Activated naive CD4-positive, alpha-beta T cell treated with Interleukin-2 at 50 U/mL for 16 hours (primary cell): ENCODE measurements at places on chromosomes 3 and 15.

- DNase-seq: peak; percentile 81
Measured at GRCh38 chr3:177337541-177338331, 140.5 kb upstream of the TBL1XR1 start.

- no peak for DNase-seq
Measured at GRCh38 chr3:23845326-23846216, 39.8 kb downstream of the UBE2E1 start.

- DNase-seq: no peak
Measured at GRCh38 chr3:2856138-2857133, 253.7 kb downstream of the IL5RA start.

DNA sequence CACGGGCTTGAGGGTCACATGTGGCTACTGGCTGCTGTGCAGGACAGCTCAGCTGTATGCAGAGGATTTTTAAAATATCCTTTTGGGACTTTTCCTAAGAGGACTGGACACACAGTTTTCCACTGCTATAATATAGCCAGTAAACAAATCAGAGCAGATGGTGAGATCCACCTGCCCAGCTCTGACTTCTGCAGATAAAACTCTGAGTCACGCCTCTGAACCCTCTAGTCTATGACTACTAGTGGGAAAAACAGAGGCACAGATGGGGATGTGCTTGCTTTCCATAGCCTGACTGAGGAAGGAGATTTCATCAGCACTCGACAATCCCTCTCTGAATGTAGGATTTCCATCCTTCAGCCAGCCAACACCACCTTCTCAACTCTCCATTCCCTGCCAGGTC is 45.1 kb downstream of the COLQ start:
- no peak for DNase-seq

- no peak for DNase-seq
Measured at GRCh38 chr3:155491696-155492095, 198.2 kb upstream of the STRIT1 start.

DNA sequence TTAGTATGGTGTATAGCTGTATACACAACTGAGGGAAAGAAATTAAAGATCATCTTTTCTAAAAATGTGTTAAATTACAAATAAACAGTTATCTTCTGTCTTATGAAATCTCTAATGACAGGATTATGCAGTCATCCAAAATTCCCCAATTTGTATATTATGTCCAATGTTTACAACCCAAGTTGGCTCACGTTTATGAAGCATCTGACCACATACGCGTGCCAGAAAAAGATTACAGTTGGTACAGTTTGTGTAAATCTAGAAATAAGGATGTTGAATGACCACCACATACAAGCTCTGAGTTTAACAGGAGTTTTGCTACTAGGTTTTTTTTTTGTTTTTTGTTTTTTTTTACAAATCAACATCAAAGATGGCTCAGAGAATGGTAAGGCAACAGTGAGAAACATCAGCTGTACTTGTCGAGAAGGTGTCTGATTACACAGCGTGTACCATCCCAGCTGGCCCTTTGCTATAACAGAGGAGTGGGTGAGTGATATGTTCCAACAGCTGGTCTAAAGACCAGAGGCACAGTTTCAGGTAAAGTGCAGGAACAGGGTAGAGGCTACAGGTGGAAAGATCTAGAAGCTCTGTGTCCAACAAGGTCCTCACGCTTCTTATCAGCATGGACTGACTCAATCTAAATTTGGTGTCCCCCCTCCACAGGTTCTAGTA is 47.1 kb downstream of the USF3 start:
- no peak for DNase-seq

GRCh38 chr15:42384597-42384996 is 25.3 kb downstream of the CAPN3 start:
- DNase-seq: no peak

DNA sequence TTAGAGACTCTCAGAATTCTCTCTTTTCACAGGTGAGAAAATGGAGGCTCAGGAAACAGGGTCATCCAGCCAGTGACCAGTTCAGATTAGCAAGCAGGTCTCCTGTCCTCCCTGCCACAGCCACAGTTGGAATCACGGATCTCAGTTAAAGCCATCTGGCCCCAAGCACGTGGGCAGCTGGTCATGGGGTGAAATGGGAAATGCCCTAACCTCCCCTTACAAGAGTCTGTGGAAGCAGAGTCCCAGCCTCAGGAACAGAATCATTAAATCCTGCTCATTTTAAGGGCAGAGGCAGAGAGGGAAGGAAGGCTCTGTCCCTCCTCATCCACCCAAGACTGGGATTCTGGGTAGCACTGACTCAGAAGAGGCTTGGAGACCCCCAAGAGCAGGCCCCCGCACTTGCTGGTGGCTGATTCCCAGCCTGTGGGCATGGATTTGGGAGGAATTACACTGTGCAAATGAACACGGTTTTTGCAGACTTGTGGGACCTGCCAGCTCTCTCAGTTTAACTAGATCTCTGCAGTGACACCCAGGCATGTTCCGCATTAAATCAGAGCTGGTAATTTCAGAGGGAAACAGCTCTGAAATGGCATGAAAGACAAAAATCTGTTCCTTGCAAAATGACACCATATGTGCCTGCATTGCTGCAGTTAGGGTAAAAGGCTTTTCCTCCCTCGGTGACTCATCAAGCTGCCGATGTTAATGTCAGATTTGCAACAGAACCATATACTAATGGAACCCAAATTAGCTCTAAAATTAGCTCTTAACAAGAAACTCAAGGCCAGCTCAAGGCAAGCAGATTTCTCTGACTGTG is 89.0 kb downstream of the BDH1 start:
- DNase-seq: no peak

- no peak for DNase-seq
Measured at GRCh38 chr3:45134758-45135521, 11.2 kb downstream of the CDCP1 start.

DNA sequence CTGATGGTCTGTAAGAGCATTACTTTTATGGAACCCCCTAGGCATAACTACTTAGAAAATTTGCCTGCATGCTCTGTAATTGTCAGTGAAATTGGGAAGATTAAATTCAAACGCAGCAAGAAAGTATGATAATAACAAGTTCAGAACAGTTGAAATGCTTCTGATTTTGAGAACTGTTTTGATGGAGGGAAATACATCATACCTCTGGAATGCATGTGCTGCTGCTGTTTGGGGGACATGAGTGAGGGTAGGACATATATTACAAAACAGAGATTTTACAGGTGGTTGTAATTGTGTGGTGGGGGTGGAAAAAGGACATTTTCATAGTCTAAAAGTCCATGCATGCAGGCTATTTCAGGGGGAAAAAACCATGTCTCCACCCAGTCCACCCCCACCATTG is 135.0 kb upstream of the DPH6 start:
- DNase-seq: no peak

- no peak for DNase-seq
Measured at GRCh38 chr15:93372208-93372864, 283.3 kb upstream of the RGMA start.

GRCh38 chr15:67202091-67202490 is 52.4 kb downstream of the AAGAB start:
- DNase-seq: no peak

GRCh38 chr3:174618368-174619080 is 240.6 kb upstream of the NAALADL2 start:
- no peak for DNase-seq

DNA sequence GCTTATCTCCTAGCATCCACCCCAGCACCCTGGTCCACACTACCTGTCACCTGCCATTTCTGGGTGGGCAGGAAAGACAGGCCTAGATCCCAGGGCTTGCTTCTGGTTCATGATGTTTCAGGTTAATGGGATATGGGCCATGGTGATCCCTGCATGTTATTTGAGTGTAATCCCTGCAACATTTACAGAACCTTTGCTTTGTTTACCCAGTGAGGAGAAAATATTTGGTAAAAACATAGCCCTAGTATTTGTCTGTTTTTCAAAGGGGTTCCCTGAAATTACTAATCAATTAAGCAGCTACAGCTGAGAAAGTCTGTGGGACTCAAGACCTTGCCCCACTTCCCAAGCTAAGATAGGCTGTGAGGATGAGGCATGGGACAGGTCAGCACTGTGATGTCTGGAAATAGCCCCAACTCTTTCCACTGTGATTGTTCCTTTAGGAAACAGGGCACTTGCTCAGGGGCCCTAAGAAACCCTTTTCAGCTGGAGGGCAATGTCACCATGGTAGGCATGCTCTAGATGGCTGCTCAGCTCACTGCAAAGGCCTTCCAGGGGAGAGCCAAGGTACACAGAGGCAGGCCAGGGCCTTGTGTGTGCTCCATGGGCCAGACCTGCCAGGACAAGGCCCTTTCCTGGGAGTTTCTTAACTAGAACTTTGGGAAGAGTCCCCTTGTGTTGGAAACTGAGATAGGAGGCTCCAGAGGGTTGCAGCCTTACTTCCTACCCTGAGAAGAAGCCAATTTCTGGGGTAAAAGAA is 11.1 kb downstream of the TRANK1 start:
- DNase-seq: no peak

- no peak for DNase-seq
Measured at GRCh38 chr3:147391781-147392624, 14.3 kb downstream of the ZIC4 start.

DNA sequence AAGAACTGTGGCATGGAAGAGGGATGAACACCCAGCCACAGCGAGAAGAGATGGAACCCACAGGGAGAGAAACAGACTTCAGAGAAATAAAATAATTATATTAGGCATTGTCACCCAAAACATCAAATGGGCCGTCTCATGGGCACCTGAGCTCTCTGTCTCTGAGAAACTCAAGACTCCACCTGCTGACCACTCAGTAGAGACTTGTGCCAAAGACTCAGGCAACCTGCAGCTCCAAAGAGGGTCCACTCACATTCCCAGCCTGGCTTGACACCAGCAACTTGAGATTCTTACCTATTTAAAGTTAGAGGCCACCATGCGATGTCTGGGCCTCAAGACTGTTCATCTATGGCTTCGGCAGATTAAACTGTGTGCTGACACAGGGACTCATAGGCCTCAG is 12.0 kb downstream of the SEMA5B start:
- DNase-seq: no peak

GRCh38 chr3:183514021-183514420 is 41.5 kb downstream of the KLHL6 start:
- no peak for DNase-seq
